Activated CD8-positive, alpha-beta memory T cell treated with anti-CD3 and anti-CD28 coated beads for 4 hours (primary cell): ENCODE measurements at places on chromosomes 5 and 9.

- no peak for DNase-seq
These were observed 218.6 kb upstream of the RASEF start for GRCh38 chr9:83281306-83282255.

DNA sequence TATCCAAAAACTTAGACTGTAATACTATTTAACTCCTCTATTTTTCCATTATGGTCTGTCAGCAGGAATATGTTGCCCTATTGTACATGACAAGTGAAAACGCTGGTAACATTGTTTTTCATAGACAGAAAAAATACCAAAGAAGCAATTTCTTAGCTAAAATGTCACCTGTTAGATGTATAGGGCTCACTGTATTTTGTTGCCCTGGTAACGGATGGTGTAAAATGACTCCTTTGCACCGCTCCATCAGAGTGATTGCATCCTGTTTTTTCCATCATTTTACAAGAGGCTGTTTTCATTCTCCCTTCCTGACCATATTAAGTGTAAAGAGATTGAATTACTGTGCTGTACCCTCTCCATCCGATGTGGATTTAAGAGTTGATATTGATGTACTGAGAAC, 460.1 kb upstream of the TLE4 start:
- DNase-seq = no peak

DNA sequence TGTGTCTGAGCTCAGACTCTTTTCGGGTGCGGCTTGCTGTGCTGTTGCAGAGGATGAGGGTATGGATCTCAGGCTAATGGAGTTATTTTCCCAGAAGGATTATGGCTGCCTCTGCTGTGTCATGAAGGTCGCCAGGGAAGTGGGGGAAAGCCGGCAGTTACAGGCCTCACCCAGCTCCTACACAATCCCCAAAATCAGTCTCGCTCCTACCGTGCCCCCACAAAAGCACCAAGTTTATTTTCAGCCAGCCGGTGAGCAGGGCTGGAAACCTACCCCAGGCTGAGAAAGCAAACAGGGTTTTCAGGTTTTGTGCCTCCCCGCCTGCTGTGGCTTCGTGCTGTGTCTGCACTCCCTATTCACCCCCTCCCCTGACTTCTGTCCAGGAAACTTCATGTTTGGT, 113.3 kb downstream of the SLC24A2 start:
- no peak for DNase-seq

GRCh38 chr5:159132429-159133040, 32.8 kb upstream of the EBF1 start:
- DNase-seq = no peak
